ENCODE measurements at places on chromosomes 5 and 9. TPM values are rescaled to one million over a fixed set of nuclear protein-coding genes. Genes with fewer than 3 reads are reported as not detected.

- H3K27me3 ChIP-seq: no peaks in the 10 kb centered on the region
- no peak overlapping the region for H3K27ac ChIP-seq
- peak; percentile 47 for DNase-seq
- H3K36me3 ChIP-seq: no peaks in the 10 kb centered on the region
- H3K4me3 ChIP-seq: no peak overlapping the region
- no peaks in the 10 kb centered on the region for H3K4me1 ChIP-seq
Observed at GRCh38 chr9:115849679-115850412, 303.7 kb upstream of the PAPPA start.

DNA sequence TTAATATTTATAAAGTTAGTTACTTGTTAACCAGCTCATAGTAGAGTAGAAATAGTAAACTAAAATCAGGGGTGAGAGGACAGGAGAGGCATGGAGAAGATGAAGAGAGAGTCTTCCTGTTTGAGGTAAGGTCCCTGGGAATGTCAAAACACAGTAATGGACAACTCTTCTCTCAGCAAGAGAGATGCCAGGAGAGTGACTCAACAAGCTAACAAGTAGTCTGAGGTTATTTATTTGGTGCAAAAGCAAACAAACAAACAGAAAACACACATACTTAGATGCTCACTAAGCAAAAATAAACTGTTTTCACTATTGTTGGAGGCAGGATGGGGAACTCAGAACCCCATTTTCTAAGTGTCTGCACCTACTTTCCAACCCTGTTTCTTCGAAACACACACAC, 333.2 kb upstream of the RFX3 start:
- no peak for DNase-seq
- no peaks in the 10 kb centered on the region for H3K4me1 ChIP-seq
- no peaks in the 10 kb centered on the region for H3K27me3 ChIP-seq

- no peaks in the 10 kb centered on the region for H3K36me3 ChIP-seq
- H3K4me1 ChIP-seq: no peaks in the 10 kb centered on the region
- H3K4me3 ChIP-seq: no peak overlapping the region
- peak; percentile 36 for DNase-seq
- no peaks in the 10 kb centered on the region for H3K27me3 ChIP-seq
Observed at GRCh38 chr5:150846654-150847333, 473 bp downstream of the IRGM start.

DNA sequence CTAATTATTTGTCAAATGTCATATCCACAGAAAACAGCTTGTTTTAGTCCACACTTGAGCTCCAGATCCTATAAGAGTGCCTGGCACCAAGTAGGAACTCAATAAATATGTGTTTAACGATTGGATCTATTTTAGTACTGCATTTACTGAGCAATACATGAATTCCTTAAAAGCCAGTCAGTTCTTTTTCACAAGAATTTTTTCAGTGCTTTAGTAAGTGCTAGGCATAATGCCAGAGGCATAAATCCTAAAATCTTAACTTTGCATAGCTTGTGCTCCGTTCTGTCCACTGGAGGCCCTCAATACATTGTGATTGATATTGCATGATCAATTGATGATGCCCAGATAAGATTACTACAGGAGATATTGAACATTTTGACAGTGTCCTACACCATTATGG, 67.3 kb upstream of the PCSK5 start:
- no peaks in the 10 kb centered on the region for H3K36me3 ChIP-seq
- no peak for DNase-seq
- H3K27me3 ChIP-seq: no peaks in the 10 kb centered on the region
- no peak overlapping the region for H3K4me3 ChIP-seq
- H3K27ac ChIP-seq: no peak overlapping the region

- no peak overlapping the region for H3K4me3 ChIP-seq
- no peaks in the 10 kb centered on the region for H3K36me3 ChIP-seq
- no peak for DNase-seq
- H3K27ac ChIP-seq: no peak overlapping the region
- peaks cover 24% of the 10 kb centered on the region for H3K27me3 ChIP-seq
- H3K4me1 ChIP-seq: no peaks in the 10 kb centered on the region
Observed at GRCh38 chr9:97706246-97706645, 9.1 kb upstream of the XPA start.

GRCh38 chr5:36272136-36272690, 29.5 kb downstream of the RANBP3L start:
- no peaks in the 10 kb centered on the region for H3K27me3 ChIP-seq
- no peaks in the 10 kb centered on the region for H3K36me3 ChIP-seq
- H3K4me1 ChIP-seq: no peaks in the 10 kb centered on the region
- H3K27ac ChIP-seq: no peak overlapping the region
- no peak overlapping the region for H3K4me3 ChIP-seq

GRCh38 chr5:181133610-181134231, 2.8 kb upstream of the OR2V1 start:
- H3K36me3 ChIP-seq: no peaks in the 10 kb centered on the region
- H3K27me3 ChIP-seq: peaks cover 50% of the 10 kb centered on the region
- H3K27ac ChIP-seq: no peak overlapping the region
- no peak for DNase-seq

- H3K4me3 ChIP-seq: no peak overlapping the region
- H3K27me3 ChIP-seq: no peaks in the 10 kb centered on the region
- no peaks in the 10 kb centered on the region for H3K4me1 ChIP-seq
- no peaks in the 10 kb centered on the region for H3K36me3 ChIP-seq
Observed at GRCh38 chr9:31950756-31951155, 433.7 kb upstream of the ACO1 start.

GRCh38 chr5:95644351-95645042, 2.1 kb upstream of the RFESD start:
- H3K4me3 ChIP-seq: no peak overlapping the region
- no peaks in the 10 kb centered on the region for H3K36me3 ChIP-seq
- no peaks in the 10 kb centered on the region for H3K27me3 ChIP-seq

GRCh38 chr9:71048280-71048679, 73.1 kb downstream of the TRPM3 start:
- H3K36me3 ChIP-seq: no peaks in the 10 kb centered on the region
- H3K4me3 ChIP-seq: no peak overlapping the region
- no peaks in the 10 kb centered on the region for H3K4me1 ChIP-seq
- H3K27ac ChIP-seq: no peak overlapping the region
- DNase-seq: no peak

GRCh38 chr9:135076876-135077430, 10.5 kb upstream of the OLFM1 start:
- H3K27ac ChIP-seq: no peak overlapping the region
- no peaks in the 10 kb centered on the region for H3K36me3 ChIP-seq
- DNase-seq: no peak
- peaks cover 76% of the 10 kb centered on the region for H3K27me3 ChIP-seq
- peak overlapping the region; percentile 42 for H3K4me3 ChIP-seq

DNA sequence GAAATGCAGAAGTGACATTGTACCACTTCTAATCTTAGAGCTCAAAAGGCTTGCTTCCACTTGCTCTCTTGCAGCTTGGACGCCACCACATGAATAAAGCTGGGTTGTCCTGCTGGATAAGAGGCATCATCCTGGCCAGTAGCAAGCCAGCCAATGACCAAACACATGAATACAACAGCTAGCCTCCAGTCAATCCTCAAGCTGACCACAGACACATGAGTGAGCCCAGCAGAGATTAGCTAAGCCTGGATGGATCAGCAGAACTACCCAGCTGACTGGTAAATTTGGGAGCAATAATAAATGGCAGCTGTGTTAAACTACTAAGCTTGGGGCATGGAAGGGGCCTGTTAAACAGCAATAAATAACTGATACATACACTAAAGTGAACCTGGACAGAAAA, 121.1 kb upstream of the SLC12A2 start:
- no peak overlapping the region for H3K27ac ChIP-seq
- peaks cover 12% of the 10 kb centered on the region for H3K4me1 ChIP-seq
- no peaks in the 10 kb centered on the region for H3K27me3 ChIP-seq
- H3K36me3 ChIP-seq: no peaks in the 10 kb centered on the region
- DNase-seq: no peak

GRCh38 chr9:20441711-20442423, 180.4 kb downstream of the MLLT3 start:
- DNase-seq: no peak
- no peaks in the 10 kb centered on the region for H3K4me1 ChIP-seq
- H3K4me3 ChIP-seq: no peak overlapping the region
- no peaks in the 10 kb centered on the region for H3K36me3 ChIP-seq
- H3K27me3 ChIP-seq: no peaks in the 10 kb centered on the region

GRCh38 chr9:137351781-137352501, 49.9 kb upstream of the NRARP start:
- H3K36me3 ChIP-seq: peaks cover 4% of the 10 kb centered on the region
- no peaks in the 10 kb centered on the region for H3K4me1 ChIP-seq
- no peaks in the 10 kb centered on the region for H3K27me3 ChIP-seq
- H3K27ac ChIP-seq: no peak overlapping the region
- DNase-seq: no peak

- DNase-seq: no peak
- no peaks in the 10 kb centered on the region for H3K4me1 ChIP-seq
- H3K4me3 ChIP-seq: no peak overlapping the region
- no peak overlapping the region for H3K27ac ChIP-seq
- no peaks in the 10 kb centered on the region for H3K36me3 ChIP-seq
- H3K27me3 ChIP-seq: no peaks in the 10 kb centered on the region
Observed at GRCh38 chr5:66859526-66859925, 263.3 kb downstream of the MAST4 start.

GRCh38 chr5:33975852-33976251, 8.6 kb downstream of the SLC45A2 start:
- no peak overlapping the region for H3K4me3 ChIP-seq
- no peaks in the 10 kb centered on the region for H3K27me3 ChIP-seq
- no peak for DNase-seq

- no peaks in the 10 kb centered on the region for H3K27me3 ChIP-seq
- peak; percentile 84 for DNase-seq
- no peaks in the 10 kb centered on the region for H3K4me1 ChIP-seq
- peak overlapping the region; percentile 78 for H3K4me3 ChIP-seq
- no peaks in the 10 kb centered on the region for H3K36me3 ChIP-seq
Observed at GRCh38 chr9:124941679-124942561, 1.0 kb upstream of the GOLGA1 start.

PCDHGA8 gene
- 1.1 TPM for total RNA-seq

SLC4A9 gene
- total RNA-seq: not detected

COL23A1 gene
- total RNA-seq: 0.52 TPM

FOXD1 gene
- total RNA-seq: 0.10 TPM

TAF11L9 gene
- total RNA-seq: not detected

TTC23L gene
- total RNA-seq: 0.55 TPM

HBEGF gene
- 18.1 TPM for total RNA-seq

INIP gene
- total RNA-seq: 25.4 TPM

POLR3G gene
- 2.6 TPM for total RNA-seq

CYFIP2 gene
- total RNA-seq: 63.4 TPM

ELL2 gene
- 62.7 TPM for total RNA-seq

HAVCR1 gene
- total RNA-seq: not detected

ZNF658 gene
- total RNA-seq: 3.4 TPM

CIZ1 gene
- 115 TPM for total RNA-seq
